Activated effector memory CD4-positive, alpha-beta T cell treated with anti-CD3 and anti-CD28 coated beads, Interleukin-2, amount 50 U/mL, for 16 hours (primary cell): ENCODE measurements at places on chromosomes 16 and 17.
A peak's percentile ranks its signal among the peaks of the same experiment; 100 is the strongest.

DNA sequence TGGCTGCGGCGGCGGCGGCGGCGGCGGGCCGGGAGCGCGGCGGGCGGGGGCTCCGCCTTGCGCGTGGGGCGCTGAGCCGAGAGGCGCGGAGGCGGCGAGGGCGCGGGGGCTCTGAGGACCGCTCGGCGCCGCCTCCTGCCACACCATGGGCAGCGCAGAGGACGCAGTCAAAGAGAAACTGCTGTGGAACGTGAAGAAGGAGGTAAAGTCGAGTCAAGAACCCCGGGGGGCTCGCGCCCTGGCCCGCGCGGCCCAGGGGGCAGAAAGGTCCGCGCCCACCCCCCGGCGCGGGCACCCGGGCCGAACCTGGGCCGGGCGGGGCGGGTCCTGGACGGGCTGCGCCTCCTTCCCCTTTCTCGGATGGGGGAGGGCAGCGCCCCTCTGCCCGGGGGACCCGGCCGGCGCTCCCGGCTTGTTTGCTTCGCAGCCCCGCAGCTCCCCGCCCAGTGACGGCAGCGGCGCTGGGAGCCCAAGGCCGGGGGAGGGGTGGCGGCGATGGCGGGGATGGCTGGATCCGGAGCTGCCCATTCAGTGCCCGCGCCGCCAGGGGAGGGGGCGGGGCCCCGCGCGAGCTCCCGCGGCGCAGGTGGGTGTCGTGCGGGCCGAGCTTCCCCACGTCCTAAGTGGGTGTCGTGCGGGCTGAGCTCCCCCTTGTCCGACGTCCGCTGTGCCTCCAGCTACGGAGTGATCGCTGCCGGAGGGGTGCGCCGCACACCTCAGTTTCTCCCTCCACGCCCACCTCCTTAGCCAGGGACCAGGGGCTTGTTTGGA lies 428 bp downstream of the SGSM2 start:
- peak; percentile 86 for DNase-seq

- peak; percentile 87 for DNase-seq
Measured at GRCh38 chr17:50866950-50867362, 802 bp upstream of the TOB1 start.

DNA sequence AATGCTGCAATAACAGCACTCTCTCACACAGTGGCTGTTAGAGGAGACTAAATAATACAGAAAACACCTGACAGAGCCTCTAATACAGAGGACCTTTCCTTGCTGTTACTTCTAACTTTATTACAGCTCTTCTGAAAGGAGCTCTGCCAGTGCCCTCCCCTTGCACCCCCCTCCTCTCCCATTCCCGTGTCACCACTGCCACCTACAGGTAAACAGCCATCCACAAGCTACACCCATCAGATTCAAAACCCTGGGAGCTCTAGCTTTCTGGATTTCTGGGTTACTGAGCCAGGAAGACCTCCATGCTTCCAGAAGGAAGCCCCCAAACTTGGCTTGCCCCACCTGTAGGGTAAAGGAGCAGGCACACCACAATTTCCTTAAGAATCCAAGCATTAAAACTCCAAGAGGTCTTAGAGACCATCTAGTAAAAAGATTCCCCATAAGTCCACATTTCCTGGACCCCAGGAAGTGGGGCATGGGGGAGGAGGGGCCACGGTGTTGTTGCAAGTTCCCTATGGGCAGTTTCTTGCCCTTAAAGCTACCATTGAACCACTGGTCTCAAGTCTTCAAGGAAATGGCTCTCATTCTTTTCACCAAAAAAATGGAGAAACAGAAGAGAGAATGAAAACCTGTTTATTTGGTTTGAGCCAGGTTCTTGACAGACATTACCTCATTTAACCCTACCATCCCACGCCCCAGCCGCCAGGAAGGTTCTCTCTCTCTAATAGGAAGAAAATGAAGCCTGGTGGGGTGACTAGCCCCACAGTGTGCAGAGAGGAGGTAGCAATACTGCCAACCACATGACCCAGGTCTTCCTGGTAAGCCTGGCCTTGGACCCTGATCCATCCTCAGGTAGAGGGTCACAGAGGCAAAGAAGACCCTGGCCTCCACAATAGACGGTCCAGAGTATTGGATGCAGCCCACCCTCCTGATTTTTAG lies 52.8 kb downstream of the TOM1L2 start:
- DNase-seq = peak; percentile 83

DNA sequence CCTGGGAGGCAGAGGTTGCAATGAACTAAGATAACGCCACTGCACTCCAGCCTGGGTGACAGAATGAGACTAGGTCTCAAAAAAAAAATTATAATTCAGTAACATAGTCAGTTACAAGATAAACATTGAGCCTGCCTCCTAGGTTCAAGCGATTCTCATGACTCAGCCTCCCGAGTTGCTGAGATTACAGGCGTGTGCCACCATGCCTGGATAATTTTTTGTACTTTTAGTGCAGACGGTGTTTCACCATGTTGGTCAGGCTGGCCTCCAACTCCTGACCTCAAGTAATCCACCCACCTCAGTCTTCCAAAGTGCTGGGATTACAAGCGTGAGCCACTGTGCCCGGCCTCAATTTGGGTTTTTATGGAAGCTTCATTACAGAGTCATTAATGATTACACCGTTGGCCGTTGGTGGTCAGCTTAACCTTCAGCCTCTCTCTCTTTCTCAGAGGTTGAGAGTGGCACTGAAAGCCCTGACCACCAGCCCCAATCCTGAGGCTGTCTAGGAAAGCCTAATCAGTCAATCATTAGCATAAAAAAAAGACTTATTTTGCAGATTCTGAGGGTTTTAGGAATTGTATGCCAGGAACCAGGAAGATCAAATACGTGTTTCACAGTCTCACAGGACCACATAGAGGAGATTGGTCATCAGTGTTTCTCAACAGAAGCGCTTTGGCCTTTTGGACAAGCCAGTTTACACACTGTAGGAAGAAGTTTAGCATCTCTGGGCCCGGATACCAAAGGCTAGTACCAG lies 1.3 kb upstream of the LRRC37A3 start:
- DNase-seq = no peak

- no peak for DNase-seq
Measured at GRCh38 chr17:19703828-19704613, 12.4 kb downstream of the SLC47A2 start.

GRCh38 chr16:84141143-84141670 lies 3.8 kb downstream of the HSDL1 start:
- no peak for DNase-seq

GRCh38 chr17:9343516-9343915 lies 232.1 kb downstream of the STX8 start:
- DNase-seq = no peak

DNA sequence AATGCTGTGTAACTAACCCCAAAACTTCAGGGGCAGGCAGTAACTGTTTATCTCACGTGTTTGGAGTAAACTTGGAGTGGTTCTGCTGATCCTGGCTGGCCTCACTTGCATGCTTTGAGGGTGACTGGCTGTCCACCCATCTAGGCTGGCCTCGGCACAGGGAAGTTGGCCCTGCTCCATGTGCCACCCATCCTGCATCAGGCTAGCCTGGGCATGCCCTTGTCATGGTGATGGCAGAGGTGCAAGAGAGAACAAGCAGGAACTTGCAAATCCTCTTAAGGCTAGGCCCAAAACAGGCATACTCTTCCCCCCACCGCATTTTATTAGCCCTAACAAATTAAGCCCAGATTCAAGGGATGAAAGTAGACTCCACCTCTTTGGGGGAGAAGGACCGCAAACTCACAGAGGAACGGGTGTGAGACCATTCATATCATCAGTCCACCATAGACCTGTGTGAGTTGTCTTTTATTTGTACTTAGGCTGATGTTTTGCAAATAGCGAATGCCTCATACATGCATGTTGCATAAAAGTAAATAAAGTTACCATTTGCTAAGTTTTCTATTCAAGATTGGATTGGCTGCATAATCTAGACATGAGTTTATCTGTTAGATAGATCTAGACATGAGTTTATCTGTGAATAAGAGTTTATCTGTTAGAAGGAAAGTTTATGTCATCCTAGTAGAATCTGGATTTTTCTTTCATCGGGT lies 221.0 kb downstream of the CCDC182 start:
- DNase-seq = no peak

- DNase-seq = no peak
Measured at GRCh38 chr16:79451196-79451816, 149.2 kb downstream of the MAF start.

DNA sequence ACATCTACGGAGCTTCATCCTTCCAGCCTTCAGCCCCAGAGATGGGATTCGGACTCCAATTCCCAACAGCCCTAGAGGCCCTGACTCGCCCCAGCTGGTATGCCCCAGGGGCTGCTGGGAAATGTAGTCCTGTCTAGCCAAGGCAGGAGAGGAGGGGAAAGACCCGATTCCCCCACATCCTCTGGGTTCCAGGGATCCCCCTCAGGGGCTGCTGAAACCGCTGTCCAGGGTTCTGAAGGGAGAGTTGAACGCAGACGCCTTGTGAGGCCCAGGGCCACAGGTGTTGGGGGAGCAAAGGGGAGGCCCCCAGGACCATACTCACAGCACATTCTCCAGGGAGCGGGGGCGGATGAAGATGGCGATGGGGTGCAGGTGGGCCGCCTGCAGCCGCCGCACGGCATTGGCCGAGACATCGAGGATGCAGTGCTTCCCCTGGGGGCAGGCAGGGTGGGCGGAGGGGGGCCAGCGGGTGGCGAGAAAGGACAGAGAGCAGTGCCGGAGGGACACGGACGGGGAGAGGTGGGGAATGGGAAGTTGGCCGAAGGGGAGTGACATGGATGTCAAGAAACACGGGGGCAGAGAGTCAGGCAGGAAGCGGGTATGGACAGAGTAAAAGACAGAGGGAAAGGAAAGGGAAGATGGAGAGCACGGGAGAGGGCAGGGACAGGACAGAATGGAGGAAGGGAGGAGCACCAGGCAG lies 12.6 kb upstream of the ASGR1 start:
- DNase-seq = peak; percentile 66

GRCh38 chr17:43578699-43579565 lies 32.8 kb upstream of the ETV4 start:
- peak; percentile 78 for DNase-seq
